ENCODE measurements at places on chromosomes 7 and 10. TPM values are rescaled to one million over a fixed set of nuclear protein-coding genes. Genes with fewer than 3 reads are reported as not detected.

Gene PIP
- not detected for polyA plus RNA-seq

Gene ZNF25
- 14.3 TPM for polyA plus RNA-seq

Gene RARRES2
- polyA plus RNA-seq, result 400 TPM

Gene ZEB1
- polyA plus RNA-seq, result 59.0 TPM

Measured in urinary bladder (tissue), 4 donors.